ENCODE measurements at places on chromosomes 3 and 15.

- DNase-seq, result no peak
Measured at GRCh38 chr3:104943974-104944373, 422.7 kb upstream of the ALCAM start.

DNA sequence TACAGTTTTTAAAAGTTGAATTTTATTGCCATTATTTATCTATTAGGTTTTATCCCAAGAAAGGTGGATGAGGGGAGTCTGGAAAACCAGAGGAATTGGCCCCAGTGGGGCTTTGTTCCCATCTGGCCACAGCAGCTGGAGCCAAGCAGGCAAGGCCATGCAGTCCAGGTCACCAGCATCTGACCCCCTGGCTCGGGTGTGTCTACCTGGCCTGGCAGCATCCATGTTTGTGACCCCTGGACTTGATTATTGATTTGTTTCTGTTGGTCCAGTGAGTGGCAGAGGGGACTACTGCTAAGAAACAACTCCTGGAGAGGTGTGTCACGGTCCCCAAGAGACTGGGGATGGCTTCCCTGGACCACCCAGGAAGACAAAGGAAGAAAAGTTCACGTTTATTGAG lies 111.1 kb downstream of the NUP210 start:
- no peak for DNase-seq

DNA sequence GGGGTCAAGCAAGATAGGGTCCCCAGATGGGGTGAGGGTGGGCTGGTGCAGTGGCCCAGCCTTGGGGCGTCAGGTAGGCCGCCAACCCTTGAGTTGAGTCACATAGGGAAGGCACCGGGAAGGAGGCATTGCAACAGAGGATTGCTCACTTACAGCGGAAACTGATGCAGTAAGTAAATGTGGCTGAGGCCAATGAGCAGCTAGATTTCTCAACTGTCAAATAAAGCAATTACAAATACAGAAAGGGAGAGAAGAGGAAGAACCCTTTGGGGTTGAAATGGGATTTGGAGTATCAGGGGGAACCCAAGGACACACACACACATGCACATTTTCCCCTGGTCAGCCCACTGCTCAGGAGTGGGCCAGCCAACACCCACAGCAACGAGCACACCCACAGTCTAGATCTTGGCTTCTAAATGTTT lies 44.0 kb downstream of the CHSY1 start:
- no peak for DNase-seq

GRCh38 chr15:36666228-36666905 lies 86.9 kb downstream of the CDIN1 start:
- no peak for DNase-seq

DNA sequence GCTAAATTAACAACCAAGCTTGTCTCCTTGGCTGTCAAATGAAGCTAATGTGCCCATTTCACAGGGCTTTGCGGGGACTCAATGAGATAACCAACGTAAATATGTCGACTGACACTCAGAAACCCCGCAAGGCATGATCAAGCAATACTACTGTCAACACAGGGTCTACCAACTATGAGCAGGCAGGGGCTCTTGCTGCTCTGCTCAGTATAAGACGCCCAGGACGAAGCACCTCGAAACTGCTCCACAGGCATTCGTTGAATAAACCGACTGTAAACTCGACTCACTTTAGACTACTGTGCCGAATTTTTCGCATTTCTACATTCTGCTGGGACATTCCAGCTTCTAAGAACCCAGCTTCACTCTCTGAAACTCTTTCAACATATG lies 55.0 kb downstream of the FEZF2 start:
- no peak for DNase-seq

DNA sequence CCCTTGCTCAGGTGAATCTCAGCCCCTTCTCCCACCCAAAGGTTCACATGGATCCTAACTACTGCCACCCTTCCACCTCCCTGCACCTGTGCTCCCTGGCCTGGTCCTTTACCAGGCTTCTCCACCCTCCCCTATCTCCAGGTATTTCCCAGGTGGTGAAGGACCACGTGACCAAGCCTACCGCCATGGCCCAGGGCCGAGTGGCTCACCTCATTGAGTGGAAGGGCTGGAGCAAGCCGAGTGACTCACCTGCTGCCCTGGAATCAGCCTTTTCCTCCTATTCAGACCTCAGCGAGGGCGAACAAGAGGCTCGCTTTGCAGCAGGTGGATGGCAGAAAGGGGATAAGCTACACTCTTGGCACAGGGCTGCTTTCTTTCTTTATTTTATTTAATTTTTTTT lies 4.5 kb downstream of the FAM131A start:
- no peak for DNase-seq

GRCh38 chr3:115525731-115526130 lies 97.6 kb upstream of the GAP43 start:
- DNase-seq, result no peak

DNA sequence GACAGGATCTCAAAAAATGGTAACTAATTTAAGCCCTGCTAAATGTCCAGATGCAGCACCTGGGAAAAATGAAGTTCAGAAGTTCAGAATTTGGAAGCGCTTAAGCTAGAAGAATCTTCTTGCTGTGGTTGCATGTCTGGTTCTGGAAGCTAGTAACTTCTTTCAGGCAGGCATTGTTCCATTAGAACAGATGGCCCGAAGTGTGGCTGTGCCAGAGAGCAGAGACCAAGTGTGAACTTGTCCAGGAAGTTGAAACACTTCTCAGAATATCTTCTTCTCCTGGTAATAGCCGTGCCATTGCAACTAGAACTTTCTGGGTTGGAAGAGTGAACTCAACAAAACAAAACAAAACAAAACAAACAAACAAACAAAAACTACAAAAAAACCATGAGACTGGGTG lies 80.0 kb downstream of the MITF start:
- DNase-seq, result no peak

DNA sequence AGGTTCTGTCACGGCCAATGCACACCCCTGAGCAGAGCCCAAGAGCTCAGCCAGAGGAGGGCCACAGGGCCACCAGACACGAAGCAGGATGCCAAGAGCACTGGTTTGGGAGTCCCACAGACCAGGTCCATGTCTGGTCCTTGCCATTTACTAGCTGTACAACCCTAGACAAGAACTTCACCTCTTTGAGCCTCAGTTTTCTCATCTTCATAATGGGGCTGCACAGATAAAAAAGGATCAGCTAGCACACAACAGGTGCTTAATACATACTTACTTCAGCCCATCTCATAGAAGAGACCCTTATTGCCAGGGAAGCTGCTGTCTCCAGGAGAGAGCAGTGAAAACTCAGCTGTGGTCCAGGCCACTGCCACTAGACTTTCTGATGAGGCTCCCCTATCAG lies 152.0 kb downstream of the NUP210 start:
- no peak for DNase-seq

DNA sequence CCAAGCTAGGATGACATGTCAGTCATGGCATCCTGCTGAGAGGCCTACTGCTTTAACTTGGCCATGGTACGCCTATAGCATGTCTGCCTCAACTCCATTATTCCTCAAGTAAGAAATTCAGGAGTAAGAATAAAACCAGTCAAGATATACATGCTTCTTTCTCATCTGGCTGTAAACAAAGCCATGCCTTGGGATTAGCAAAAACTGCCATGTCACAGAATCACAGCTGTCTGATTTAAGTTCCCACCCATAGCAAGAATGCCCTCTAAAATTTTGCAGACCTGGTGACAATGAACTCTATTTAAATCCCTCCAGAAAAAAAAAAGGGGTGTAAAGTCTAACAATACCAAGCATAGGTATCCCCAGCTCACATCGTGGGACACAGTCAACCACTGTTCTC lies 55.6 kb upstream of the ACAN start:
- DNase-seq, result no peak

DNA sequence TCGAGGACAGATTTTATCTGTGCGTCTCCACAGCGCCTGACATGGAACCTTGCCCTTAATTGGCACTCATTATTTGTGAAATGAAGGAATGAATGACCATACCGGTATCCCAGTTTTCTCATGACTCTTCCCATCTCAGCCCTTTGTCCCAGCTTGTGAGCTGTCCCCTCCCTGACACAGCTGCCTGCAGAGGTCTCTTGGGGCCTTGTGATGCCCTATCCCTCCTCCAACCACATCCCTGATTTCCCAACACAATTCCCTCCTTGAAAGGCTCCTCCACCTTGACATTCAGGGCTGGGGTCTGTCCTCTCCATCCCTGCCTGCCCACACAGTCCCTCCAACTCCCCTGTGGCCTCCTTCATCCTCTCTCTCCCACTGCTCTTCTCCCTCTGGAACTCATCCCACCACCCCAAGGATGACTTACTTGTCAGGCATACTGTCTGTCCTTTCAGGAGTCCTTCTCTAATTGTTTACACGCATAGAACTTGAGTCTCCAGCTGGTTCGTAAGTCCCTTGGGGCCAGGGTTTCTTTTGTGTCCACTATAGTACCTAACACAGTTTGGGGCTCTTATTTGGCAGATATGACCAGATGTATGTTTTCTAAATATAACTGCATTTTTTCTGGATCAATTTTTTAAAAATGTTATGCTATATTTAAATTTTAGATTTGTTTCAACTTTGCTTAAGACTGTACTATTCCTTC lies 35.6 kb upstream of the FILIP1L start:
- no peak for DNase-seq

- no peak for DNase-seq
Measured at GRCh38 chr15:83858820-83859505, 205.0 kb downstream of the ADAMTSL3 start.

DNA sequence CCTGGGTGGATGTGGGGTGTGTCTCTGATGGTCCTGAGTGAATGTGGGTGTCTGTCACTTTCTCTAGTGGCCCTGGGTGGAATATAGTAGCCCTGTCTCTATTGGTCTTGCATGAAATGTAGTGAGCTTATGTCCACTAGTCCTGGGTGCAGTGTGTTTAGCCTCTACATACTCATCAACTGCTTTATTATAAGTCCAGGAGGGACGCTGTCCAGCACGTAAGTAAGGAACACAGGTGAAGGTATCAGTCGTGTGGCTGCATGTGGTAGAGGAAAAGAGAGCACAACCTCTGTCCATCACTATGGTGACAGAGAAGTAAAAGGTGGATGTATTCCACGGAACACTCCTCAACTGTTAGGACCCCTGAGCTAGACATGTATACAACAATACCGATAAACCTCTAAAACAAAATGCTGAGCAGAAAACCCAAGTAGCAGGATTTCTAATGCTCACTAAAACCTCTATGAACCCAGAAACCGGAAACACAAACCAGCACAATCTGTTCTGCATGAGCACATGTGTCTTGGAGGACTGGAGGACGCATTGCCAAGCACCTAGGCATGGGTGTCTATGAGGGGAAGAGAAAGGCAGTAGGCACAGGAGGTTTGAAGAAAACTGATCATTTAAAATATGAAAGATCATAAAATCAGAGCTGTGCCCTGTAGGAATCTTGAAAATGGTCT lies 11.0 kb downstream of the LTF start:
- DNase-seq, result no peak

DNA sequence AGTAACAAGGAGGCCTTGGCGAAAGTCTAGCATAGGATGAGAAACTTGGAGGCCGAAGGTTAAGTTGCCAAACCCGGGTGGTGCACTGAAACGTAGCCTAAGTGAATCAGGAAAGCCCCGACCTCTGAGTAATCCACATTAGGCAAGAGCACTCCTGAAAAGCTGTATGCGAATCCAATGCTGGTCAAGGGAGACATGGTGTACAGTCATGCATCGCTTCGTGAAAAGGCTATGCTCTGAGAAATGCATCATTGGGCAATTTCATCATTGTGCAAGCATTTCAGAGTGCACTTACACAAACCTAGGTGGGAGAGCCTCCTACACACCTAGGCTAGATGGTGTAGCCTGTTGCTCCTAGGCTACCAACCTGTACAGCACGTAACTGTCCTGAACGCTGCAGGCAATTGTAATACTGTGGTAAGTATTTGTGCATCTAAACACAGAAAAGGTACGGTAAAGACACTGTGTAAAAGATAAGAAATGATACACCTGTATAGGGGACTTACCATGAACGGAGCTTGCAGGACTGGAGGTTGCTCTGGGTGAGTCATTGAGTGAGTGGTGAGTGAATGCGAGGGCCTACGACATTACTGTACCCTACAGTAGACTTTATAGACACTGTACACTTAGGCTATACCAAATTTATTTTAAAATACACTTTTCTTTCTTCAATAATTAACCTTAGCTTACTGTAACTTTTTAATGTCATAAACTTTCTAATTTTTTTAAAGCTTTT lies 222.5 kb downstream of the SHQ1 start:
- DNase-seq, result no peak

GRCh38 chr15:59713177-59713576 lies 24.1 kb upstream of the BNIP2 start:
- DNase-seq, result no peak

GRCh38 chr3:134274571-134274970 lies 23.9 kb upstream of the RYK start:
- DNase-seq, result no peak

DNA sequence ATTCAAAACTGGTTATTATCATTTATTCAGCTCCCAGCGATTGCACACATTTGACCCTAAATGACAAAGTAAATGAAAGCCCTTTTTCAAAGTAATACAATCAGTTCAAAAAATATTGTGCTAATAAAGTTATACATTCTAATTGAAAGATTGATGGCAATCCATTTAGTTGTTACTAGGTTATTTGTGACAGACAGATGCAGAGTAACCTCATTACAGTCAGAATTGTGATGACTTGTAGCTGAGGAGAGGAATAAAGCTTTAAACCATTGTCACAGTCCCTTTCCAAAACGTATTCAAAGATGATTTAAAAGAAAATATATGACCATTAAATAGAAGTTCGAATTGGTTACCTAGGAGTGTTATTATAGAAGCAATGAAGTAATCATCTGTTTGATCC lies 86.1 kb downstream of the ROBO2 start:
- DNase-seq, result no peak

DNA sequence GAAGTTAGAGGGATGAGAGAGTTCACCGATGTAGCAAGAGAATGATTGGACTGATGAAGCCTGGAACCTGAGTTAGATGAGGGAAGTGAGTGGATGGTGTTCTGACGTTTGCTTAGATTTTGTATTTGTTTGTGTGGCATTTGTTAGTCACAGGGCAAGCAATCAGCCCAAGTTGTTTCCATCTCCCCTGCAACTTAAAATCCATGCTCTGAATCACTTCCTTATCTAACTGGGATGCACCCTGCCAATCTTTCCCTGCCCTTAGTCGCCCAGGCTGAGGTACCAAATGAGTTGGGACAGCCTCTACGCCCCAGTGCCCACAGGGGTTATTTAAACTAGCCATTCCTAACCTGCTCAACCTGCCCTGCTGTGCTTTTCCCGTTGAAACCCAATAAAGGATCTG lies 12.6 kb downstream of the PAQR5 start:
- DNase-seq, result no peak

- no peak for DNase-seq
Measured at GRCh38 chr15:99340347-99340746, 89.1 kb downstream of the LRRC28 start.

DNA sequence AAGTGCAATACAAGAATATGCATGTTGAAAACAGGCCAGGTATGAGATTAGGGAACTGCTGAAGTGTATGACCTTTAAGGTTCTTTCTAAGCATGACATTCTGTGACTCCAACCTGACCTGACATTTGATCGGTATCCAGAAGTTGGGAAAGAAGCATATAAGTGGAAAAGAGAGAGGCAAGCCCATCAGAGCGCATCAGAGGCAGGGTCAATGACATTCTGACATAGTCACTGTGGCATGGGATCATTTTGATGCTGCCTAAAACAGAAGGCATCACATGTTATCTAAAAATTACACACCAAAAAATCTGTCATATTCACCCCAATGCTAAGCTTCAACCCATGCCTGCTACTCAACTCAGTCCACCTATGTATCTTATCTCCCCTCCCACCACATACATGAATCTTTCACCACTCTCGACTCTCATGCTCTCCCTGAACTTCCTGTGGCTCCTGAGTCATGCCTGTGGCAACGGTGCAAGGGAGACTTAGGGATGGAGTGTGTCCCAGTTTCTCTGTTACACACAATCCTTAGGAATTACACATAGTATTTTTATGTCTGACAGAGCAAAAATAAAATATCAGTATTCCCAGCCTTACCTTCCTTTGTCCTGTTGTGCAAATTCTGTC lies 20.5 kb upstream of the LRRN1 start:
- no peak for DNase-seq

All from esophagus squamous epithelium (tissue), 5 donors.